Progenitor cell of endocrine pancreas (in vitro differentiated cells): ENCODE measurements at places on chromosomes 16 and 17. TPM values are rescaled to one million over a fixed set of nuclear protein-coding genes. Genes with fewer than 3 reads are reported as not detected.

Gene KRTAP2-3
- not detected in 2 replicates for total RNA-seq

Gene DOC2A
- 4.4 and 5.0 TPM in 2 replicates for total RNA-seq

DNA sequence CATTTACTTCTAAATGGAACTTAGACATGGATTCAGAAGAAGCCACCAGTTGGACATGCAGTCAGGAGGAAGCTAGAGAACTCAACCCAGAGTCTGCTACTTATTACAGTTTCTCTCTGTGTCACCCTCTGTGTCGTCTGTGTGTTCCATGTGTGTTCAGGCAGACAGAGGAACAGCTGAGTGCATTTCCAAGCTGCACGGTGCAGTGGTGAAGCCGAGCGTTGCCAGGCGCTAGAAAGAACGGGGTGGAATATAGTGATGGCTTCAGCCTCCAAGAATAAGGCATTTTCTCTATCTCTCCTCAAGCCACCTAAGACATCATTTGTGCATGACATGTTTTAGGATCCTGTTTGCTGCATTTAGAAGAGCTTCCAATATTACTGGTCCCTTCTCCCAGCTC, 101.1 kb upstream of the CCL2 start:
- H3K4me1 ChIP-seq, result peaks cover 4% of the 10 kb centered on the region
- no peak overlapping the region for H3K27ac ChIP-seq
- H3K4me3 ChIP-seq, result no peak overlapping the region
- no peak for DNase-seq
- H3K36me3 ChIP-seq, result no peaks in the 10 kb centered on the region
- H3K27me3 ChIP-seq, result peaks cover 66% of the 10 kb centered on the region

GRCh38 chr17:82216301-82217119, 3.9 kb upstream of the CCDC57 start:
- no peak overlapping the region for H3K4me3 ChIP-seq
- no peaks in the 10 kb centered on the region for H3K36me3 ChIP-seq
- H3K4me1 ChIP-seq, result peaks cover 3% of the 10 kb centered on the region
- DNase-seq, result no peak
- H3K27ac ChIP-seq, result no peak overlapping the region

GRCh38 chr17:45425984-45426413, 6.7 kb downstream of the ARHGAP27 start:
- H3K27me3 ChIP-seq, result peaks cover 47% of the 10 kb centered on the region
- H3K4me3 ChIP-seq, result no peak overlapping the region
- H3K4me1 ChIP-seq, result peaks cover 12% of the 10 kb centered on the region
- H3K27ac ChIP-seq, result no peak overlapping the region
